Mucosa of gallbladder (tissue), 1 donor: ENCODE measurements at places on chromosomes 2 and 18.

DNA sequence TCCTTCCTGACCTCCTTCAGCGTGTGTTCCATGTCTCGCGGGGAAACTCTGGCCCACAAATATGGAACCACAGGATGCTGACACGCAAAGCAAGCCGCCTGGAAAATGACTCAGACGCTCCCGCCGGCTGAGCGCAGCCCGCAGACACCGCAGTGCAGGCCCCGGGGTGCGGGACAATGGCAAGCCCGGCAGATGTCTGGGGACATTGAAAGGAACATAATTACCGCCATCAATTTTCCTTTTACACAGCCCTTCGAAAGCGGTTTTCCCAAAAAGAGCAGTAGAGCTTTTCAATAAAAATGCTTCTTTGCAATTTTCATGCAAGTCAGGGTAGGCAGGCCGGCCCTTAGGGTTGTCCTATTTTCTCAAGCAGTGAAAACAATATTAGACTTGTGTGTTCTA is 159.2 kb upstream of the SH3BP4 start:
- no peak for DNase-seq

- DNase-seq: no peak
These were observed 294.5 kb upstream of the NT5C1B start for GRCh38 chr2:18883616-18884456.

- no peak for DNase-seq
These were observed 90.9 kb downstream of the GPD2 start for GRCh38 chr2:156526950-156527636.

DNA sequence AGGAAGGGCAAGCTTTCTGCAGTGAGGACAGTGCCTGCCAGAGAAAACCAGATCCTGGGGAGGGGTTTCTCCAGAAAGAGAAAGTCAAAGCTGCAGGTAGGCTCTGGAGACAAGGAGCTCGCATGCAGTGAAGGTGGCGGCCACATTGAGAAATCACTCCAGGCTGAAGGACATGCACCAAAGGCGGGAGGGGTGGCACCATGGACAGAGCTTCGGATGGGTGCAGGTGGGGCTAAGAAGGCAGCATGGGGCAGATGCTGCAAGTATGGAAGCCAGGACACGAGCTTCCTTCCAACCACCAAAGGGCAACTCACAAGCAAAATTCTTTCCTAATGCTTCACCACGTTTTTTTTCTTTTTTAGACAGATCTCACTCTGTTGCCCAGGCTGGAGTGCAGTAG is 104.4 kb upstream of the SLC35G4 start:
- DNase-seq: no peak

- no peak for DNase-seq
These were observed 1.7 kb upstream of the SMAD2 start for GRCh38 chr18:47932190-47932589.

DNA sequence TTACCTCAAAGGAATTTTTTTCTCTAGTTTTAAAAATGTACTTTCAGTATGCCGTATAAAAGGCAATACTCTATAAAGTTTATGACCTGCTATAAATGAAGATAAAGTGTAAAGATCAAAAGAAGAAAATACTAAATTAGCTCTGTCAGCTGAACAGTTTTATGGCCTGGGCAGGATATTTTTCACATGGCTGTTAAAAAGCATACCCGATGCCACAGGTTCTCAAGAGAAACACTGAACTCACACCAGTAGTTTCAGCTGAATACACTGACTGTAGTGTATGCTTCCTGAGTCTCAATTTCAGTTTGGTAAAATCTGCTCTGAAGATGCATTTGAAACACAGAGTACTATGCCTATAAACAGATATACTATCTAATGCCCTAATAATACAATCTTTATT is 126.0 kb downstream of the PIGN start:
- DNase-seq: no peak

DNA sequence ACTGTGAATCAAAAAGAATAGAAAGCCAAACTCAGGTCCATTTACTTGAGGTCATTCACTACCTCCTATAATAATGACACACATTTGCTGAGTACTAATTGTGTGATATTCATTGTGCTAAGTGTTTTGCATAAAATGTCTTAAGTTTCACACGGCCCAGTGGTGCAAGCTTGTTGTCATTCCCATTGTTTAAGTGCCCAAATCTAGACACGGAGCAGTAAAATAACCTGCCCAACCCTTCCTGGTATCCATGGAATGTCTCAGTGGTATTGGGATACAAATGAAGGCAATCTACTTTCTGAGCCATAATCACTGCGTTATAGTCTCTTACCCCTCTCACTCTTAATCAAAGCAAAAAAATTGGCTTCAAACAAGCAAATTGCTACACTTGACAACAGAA is 233.3 kb downstream of the NCKAP5 start:
- DNase-seq: no peak

DNA sequence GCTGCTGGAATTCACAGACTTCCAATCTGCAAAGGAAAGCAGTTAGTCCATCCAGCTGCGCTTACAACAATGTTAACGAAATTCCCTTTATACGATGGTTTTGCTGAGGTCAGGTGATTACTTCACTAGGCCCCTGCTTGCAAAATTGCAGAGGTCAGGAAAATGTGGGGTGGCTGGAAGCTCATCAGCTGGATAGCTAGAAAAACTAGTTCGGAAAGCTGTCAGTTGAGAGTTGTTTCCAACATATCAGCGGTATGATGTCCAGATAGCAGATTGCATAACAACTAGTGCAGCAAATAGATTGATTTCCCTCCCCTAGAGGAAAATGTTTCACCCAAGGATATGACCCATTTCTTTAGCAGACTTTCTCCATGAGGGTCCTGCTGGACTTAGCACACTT is 2021.1 kb upstream of the CELF4 start:
- no peak for DNase-seq

GRCh38 chr2:29834624-29835023 is 86.8 kb downstream of the ALK start:
- no peak for DNase-seq

- DNase-seq: no peak
These were observed 6.8 kb upstream of the ARHGAP25 start for GRCh38 chr2:68727683-68728375.

DNA sequence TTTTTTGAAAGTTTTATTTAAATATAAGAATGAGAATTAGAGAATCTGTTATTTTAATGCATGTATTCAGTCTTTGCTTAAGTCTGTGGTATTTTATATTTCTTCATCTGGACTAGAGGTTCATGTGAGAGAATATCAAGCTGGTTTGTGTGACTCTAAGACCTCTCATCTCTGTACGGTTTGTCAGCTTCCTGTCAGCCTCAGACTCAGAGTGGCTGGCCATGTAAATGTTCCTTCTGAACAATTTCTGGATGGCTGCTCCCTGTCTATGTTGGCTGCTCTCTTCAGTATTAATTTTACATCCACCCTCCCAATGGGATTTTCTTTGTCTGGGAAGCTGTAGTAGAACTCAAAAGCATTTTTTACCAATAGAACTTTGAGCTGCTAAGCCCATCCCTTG is 225.3 kb upstream of the THUMPD2 start:
- no peak for DNase-seq

DNA sequence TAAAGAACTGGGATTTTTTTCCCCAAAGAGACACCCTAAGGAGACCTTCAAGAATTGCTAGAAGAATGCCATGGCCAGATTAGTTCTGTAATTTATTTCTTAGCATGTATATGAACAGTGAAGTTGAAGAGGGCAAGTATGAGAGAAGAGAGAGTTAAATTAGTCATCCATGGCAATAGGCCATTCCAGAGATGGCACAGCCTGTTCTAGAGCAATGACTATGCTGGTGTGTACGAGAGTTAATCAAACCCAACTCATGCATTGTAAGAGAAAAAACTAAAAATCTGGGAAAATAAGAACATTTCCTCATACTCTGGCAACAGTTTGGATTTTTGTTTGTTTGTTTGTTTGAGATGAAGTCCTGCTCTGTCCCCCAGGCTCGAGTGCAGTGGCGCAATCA is 112.1 kb upstream of the PIK3C3 start:
- no peak for DNase-seq

DNA sequence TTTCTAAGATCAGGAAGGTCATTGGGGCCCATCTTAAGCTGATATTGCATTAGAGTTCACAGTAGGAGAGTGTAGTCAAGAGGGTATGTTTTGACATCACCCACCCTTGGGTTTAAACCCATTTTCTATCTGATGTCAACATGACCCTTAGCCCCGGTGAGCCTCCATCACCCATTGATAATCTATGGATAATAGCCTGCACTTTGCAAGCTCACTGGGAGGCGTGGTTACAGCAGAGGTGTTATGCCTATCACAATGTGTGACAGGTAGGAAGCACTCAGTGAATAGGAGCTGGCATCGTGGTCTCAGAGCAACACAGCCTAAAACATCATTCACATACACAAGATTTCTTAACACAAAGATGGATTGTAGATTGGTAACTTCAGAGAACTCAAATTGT is 21.3 kb downstream of the IL18RAP start:
- no peak for DNase-seq

- no peak for DNase-seq
These were observed 237.3 kb downstream of the CALCRL start for GRCh38 chr2:187210726-187211125.

- no peak for DNase-seq
These were observed 33.6 kb upstream of the CHRNA1 start for GRCh38 chr2:174797781-174798276.

- no peak for DNase-seq
These were observed 73.2 kb downstream of the TGFA start for GRCh38 chr2:70480468-70480867.

GRCh38 chr18:54239601-54240000 is 15.1 kb upstream of the MBD2 start:
- DNase-seq: no peak

- peak; percentile 25 for DNase-seq
These were observed 28.9 kb upstream of the TOGARAM2 start for GRCh38 chr2:28951910-28952835.

- no peak for DNase-seq
These were observed 206.6 kb downstream of the HAUS1 start for GRCh38 chr18:46310675-46311345.

DNA sequence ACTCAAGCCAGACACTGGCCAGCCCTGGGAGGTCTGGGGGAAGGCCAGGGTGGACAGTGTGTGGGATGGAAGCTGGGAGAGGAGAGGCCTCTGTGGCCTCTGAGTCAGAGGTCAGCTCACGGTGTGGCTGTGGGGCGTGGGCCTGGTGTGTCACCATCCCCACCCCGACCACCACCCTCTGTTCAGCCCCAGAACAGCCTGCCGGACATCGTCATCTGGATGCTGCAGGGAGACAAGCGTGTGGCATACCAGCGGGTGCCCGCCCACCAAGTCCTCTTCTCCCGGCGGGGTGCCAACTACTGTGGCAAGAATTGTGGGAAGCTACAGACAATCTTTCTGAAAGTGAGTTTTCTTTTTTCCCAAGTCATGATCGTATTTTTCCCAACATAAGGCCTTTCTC is 110.5 kb downstream of the DYSF start:
- no peak for DNase-seq

- DNase-seq: no peak
These were observed 7.4 kb downstream of the CNNM4 start for GRCh38 chr2:96768083-96768561.

- no peak for DNase-seq
These were observed 9.0 kb downstream of the HOXD8 start for GRCh38 chr2:176138526-176138922.

DNA sequence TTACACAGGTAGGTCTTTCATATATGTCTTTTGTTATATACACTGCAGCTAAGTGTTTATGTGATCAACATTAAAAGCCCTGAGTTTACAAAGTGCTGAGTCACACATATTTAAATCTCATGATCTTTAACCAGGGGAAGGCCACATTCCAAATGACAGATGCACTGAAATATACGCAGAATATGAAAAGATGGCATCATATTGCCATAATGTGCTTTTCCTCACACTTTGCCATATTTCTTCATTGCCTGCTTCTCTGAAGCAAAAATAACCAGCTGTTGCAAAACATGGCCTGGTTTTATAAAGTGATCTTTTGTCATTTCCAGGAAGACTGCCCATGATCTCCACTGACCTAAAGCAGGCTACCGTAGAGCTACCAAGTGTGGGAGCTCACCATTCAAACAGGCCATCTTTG is 93.5 kb upstream of the MAPRE2 start:
- DNase-seq: no peak

GRCh38 chr2:109699646-109700045 is 85.5 kb downstream of the SOWAHC start:
- no peak for DNase-seq

GRCh38 chr2:11588228-11589110 is 54.6 kb downstream of the GREB1 start:
- no peak for DNase-seq

GRCh38 chr2:181430406-181431118 is 26.6 kb upstream of the ITGA4 start:
- DNase-seq: no peak

- DNase-seq: peak; percentile 80
These were observed 32.1 kb downstream of the ZFP36L2 start for GRCh38 chr2:43194121-43194869.

- DNase-seq: no peak
These were observed 183.2 kb downstream of the UXS1 start for GRCh38 chr2:106010818-106011355.
